ENCODE measurements at places on chromosomes 5 and 9. TPM values are rescaled to one million over a fixed set of nuclear protein-coding genes. Genes with fewer than 3 reads are reported as not detected.

DNA sequence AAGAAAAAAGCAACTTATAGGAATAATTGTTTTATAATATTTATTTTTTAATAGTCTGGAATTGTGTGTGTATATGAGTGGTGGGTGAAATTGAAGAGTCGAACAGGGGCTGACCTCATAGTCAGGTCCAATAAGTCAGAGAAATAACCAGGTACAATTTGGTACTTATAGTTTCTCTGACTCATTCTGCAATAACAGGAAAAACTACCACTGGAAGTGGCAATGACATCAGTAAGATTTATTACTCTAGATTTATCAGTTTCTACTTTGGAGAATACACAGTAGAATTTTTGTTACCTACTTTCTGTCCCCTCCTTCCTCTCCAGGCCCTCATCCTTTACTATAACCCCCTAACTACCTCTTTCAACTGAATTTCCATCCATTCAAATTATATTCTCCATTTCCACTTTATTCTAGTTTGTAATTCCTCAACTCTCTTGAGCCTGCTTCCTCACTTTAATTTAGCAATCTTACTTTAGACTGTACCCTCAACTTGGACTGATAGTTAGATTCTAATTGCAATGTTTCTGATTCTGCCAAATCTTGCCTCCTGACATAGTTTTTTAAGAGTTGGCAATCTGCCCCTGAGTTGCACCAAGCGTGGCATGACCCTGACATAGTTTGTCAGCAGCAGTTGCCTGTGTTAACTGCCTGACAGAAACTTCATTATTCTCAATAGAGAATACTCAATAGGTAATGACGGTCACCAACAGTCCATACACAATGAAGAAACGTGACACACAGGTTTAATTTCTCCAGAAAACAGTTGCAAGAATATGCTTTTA, 475.3 kb upstream of the RIOK2 start:
- DNase-seq: no peak

Gene SOHLH1
- total RNA-seq: not detected

DNA sequence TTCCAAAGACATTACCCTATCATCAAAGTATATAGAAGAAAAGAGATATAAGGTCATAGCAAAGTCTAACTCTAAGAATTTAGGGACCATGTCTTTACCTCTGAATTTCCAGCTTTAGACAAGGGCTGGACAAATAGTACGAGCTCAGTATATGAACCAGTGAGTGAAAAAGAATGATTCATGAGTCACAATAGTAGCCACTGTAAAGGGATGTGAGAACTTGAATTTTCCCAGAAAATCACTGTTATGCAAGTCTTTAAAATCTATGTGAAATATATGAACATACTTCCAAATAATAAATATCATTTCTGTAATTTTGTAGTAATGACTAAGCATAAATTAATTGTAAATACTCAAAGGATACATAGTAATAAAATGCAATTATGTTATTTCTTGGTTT, 305.9 kb upstream of the PRR16 start:
- no peak for DNase-seq

Gene IGFBPL1
- 3.9 TPM for total RNA-seq

Gene IL33
- total RNA-seq: 45.2 TPM

- no peak for DNase-seq
Measured at GRCh38 chr5:58462623-58463230, 2.8 kb upstream of the PLK2 start.

Gene SOX30
- total RNA-seq: 0.42 TPM

Gene FAT2
- not detected for total RNA-seq

Gene PCDHA13
- total RNA-seq: not detected

Gene NR4A3
- 7.7 TPM for total RNA-seq

DNA sequence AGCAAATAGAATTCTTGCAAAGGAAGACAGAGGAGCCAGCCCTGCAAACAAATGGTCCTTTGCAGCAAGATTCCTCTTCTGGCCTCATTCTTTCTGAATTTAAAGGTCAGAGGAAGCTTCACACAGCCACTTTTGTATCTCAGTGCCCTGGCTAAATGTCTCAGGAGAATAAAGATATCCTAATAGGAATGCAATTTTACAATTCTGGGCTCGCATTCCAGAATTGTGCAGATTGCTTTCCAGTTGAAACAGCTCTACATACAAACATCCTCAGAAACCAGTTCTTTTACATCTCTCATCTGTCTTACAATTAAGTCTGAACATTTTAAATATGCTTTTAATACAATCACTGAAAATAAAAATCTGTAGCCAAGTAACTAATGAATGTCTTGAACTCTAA, 14.6 kb upstream of the ACOT12 start:
- DNase-seq: no peak

DNA sequence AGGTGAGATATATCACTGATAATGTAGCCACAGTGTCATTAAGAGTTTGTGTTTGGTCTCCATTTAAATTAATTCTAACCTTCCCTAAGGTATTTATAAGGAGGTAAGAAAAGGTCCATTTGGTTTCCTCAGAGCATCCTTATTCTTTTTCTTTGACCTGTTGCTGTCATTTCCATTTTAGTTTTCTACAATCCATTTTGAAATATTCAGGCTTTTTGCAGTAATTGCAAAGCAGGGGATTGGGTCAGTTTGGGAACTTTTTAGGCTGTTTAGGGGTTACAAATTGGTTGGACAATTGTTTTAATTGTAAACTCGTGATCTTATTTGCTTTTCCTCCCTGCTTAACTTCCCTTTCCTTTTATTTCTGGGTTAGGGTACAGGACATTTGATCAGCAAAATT, 42.6 kb upstream of the PDZD2 start:
- DNase-seq: no peak

Gene GABRB2
- 0.11 TPM for total RNA-seq

DNA sequence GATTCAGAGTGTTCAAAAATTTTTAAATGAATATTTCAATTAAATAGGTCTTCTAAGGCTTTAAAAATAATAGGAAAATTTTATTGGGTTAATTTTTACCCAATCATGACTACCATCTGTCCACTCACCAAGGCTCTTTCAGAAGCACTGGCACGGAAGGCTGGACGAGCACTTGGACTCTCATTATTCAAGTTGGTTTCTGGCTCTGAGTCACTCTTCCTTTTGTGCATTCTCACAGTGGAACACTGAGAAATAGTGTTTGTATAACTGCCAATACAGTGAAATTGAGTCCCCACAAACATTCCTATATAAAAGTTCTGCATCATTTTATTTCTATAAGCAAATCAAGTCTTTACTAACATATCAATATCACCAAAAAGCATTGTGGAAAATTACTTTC, 1149.0 kb downstream of the EFNA5 start:
- no peak for DNase-seq

GRCh38 chr9:128169925-128170324, 9.9 kb downstream of the BBLN start:
- DNase-seq: no peak

Gene GLRA1
- total RNA-seq: not detected

Gene TSSK1B
- not detected for total RNA-seq

DNA sequence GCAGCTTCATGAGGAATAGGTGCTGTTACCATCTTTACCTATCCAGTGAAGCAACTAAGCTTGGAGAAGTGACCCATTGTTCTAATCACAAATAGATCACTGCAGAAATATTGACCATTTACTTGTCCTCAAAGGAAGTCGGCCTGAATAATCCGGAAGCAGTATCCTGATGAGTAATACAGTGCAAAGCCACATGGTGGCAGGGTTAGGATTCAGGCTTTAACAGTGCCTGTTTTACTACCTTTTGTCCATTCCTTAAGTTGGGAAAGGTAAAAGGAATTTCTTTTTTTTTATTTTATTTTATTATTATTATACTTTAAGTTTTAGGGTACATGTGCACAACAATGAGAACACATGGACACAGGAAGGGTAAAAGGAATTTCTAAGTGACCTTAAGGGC, 336.3 kb downstream of the KDM4C start:
- DNase-seq: no peak

DNA sequence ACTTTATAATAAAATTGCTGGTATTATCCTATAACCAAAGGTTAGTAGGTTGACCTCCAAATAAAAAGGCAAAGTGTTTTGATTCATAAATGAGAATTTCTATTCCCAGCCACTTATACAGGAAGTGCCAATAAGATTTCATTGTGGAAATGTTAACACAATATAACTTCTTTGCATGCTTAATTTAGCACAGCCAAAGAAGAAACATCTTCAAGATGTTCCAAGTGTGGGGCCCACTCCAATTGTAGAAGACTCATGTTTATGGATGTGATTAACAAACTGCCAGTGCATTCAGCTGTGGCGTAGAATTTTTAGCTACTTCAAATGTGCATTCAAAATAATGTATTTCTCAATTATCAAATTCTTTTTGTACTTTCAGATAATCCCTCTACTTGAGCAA, 402.3 kb downstream of the DEPDC1B start:
- DNase-seq: no peak

DNA sequence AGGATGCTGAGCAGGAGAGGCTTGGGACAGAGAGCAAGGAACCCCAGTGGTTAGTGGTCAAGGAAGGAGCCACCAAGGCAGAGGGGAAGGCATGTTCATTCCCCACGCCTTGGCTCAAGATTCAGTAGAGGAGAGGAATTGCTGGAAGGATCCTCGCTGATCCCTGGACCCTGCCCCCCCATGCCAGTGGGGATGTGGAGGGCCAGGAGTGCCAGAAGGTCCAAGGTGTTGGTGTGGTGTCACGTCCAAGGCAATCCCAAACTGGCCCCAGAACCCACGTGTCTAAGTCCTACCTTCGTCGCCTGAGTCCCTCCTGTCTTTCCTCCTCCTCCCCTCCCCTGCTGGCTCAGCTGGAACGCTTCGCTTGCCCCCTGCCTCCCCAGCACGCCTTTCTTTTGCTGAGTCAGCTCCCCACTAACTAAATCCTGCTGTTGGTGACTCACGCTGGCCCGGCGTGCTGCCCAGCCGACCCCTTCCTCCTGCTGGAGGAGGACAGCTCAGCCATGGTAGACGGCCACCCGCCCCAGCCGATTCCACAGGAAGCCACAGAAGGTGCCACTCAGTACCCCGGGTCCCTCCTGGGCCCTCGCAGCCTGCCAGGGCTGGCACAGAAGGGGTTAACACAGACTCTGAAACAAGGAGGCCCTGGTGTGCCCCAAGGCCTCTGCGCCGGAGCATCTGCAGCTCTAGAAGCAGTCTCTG, 37.6 kb upstream of the ORM1 start:
- peak; percentile 70 for DNase-seq

- DNase-seq: no peak
Measured at GRCh38 chr5:68406767-68407241, 191.2 kb downstream of the PIK3R1 start.

Gene PCDHGB1
- total RNA-seq: 3.3 TPM

DNA sequence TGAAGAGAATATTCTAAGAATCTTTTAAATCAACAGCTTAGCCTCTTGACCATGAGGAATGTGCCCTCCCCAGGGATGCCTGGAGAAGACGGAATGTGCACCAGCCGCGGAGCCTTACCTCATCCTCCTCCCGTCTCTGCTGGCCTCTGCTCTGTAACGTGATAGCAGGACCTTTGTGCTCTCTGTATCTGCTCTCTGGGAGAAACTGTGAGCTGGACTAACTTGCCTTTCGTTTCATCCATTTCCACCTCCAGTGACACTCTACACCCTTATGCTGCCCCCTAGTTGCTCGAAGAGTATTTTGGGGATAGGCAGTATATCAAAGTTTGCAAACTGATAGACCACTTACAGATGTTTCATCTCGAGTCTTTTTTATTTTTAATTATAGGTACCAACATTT, 141.4 kb downstream of the NPR3 start:
- DNase-seq: peak; percentile 26

Gene SLC25A51
- total RNA-seq: 26.1 TPM

Gene GBGT1
- 9.6 TPM for total RNA-seq

DNA sequence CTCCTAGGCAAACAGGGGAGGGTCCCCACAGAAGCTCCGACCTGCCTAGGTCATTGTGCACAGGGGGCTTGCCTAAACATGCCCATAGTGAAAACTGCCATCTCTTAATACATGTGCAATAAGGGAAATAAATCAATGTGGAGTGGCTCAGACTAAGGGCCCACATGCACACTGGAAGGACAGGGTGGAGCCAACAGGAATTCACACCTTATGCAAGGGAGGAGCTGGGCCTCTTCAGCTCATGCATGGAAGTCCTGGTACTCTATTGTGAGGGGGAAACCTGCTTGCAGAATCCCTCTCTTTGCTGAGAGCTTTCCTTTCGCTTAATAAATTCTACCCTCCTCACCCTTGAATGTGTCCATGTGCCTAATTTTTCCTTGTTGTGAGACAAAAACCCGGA, 815.8 kb downstream of the EFNA5 start:
- DNase-seq: no peak

DNA sequence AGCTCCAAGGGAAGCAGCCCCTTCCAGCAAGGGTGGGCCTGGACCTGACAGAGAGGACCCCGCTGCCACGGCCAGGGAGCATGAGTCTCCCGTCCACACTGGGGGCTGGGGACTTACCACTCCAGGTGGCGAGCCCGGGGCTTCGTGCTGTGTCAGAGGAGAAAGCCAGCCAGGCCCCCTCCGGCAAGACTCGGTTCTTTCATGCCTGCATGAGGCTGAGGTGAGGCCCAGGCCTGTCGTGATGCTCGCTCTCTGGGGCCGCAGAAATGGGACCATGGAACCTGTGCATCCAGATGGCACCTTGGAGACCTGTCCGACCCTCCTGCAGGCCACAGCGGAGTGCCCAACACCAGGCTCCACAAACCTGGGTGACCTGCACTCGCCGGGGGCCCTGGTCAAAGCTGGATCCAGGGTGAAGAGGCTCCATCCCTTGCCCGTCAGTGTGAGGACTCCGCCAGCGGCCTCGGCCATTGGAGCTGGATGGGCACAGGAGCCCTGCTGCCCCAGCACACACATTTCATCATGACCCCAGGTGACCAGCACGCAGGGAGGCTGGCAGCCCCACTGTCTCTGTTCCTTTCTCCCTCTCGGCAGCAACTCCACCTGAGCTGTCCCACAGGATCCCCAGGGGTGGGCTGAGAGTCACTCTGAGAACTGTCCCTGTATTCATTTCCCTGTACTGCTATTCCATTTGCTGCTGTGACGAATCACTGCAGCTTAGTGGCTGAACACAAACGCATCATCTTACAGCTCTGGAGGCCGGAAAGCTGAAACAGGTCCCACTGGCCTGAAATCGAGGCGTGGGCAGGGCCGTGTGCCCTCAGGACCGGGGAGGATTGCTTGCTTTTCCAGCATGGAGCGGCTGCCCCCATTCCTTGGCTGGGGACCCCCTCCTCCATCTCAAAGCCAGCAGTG, 24.4 kb downstream of the SLC6A18 start:
- DNase-seq: no peak

DNA sequence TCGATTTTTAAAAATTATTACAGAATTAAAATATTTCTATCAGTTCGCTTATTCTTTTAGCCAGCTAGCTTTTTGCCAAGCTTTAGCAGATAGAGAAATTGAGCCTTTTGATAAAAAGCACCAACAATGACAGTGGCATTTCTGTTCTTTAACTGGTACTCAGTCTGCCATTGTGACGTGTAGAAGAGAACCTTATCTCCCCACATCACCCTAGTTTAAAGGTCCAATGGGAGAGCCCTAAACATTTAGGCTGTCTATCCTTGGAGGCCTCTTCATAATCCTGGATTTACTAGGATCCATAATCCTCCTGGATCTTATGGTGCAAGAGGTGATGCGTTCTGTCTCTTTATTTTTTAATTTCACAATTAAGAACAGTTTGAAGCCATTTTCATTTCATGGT, 3.0 kb downstream of the BASP1 start:
- DNase-seq: no peak

Gene GPX8
- total RNA-seq: 16.4 TPM

- no peak for DNase-seq
Measured at GRCh38 chr9:134251296-134252069, 74.8 kb upstream of the RXRA start.

GRCh38 chr5:123223921-123224320, 134.9 kb downstream of the PRDM6 start:
- no peak for DNase-seq

- DNase-seq: no peak
Measured at GRCh38 chr9:94870793-94871558, 144.5 kb downstream of the AOPEP start.

GRCh38 chr9:15417626-15418025, 5.0 kb upstream of the SNAPC3 start:
- no peak for DNase-seq
